ENCODE measurements at places on chromosomes 7 and 10. TPM values are rescaled to one million over a fixed set of nuclear protein-coding genes. Genes with fewer than 3 reads are reported as not detected.
A peak's percentile ranks its signal among the peaks of the same experiment; 100 is the strongest.

- DNase-seq: peak; percentile 91
These were observed 7.7 kb upstream of the OPN1SW start for GRCh38 chr7:128783143-128783861.

- no peak for DNase-seq
These were observed 44.2 kb upstream of the FOXL3 start for GRCh38 chr7:245574-246295.

DNA sequence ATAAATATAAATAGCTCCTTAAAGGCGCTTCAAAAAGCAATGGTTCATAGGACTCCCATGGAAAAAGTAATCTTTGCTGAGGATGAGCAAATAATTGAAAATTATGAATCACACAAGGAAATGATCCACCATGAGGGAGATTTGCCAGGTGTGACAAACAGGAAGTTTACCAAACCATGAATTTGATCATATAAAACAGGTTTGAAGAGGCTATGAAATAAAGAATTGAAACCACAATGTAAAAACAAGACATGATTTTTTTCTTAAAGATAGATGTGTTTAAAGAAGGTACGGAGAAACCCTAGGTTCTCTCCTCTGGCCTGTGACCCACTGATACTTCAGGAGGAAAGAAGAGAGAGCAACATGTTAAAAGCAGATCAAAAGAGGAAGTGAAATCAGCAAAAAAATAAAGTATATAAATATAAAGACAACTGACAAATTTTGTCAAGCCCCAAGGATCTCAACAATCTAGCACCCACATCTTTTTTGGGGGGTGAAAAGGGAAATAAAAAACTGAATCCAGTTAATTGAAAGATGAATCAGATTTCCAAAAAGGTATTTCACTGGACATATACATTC is 111.3 kb upstream of the ASAH2 start:
- DNase-seq: no peak

DNA sequence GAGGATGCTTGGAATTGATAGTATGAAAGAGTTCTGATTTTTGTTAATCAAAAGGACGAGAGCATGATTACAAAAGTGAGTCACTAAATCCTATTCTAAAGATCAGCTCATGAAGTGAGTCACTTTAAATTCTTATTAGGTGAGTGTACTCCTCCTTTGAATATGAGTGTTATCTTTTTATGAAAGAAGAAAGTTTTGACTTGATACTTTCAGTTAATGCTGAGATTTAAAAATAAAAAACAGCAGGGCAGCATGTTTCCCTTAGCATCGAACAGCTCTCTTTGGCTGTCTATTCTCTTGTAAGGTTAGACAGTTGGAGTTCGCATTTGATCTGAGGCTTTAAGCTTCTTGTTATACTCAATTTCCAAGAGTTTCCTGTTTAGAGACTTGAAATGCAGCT is 222.0 kb downstream of the TWIST1 start:
- no peak for DNase-seq

GRCh38 chr7:155930061-155930460 is 117.8 kb upstream of the SHH start:
- DNase-seq: no peak

VKORC1L1 gene
- total RNA-seq: 43.9 TPM

GRCh38 chr7:106629516-106629915 is 31.4 kb downstream of the CCDC71L start:
- DNase-seq: no peak

A1CF gene
- total RNA-seq: not detected

DENND11 gene
- total RNA-seq: 26.8 TPM

Measured in H1 (cell line).